Ecto neural progenitor cell (in vitro differentiated cells): ENCODE measurements at places on chromosomes 3 and 15.

DNA sequence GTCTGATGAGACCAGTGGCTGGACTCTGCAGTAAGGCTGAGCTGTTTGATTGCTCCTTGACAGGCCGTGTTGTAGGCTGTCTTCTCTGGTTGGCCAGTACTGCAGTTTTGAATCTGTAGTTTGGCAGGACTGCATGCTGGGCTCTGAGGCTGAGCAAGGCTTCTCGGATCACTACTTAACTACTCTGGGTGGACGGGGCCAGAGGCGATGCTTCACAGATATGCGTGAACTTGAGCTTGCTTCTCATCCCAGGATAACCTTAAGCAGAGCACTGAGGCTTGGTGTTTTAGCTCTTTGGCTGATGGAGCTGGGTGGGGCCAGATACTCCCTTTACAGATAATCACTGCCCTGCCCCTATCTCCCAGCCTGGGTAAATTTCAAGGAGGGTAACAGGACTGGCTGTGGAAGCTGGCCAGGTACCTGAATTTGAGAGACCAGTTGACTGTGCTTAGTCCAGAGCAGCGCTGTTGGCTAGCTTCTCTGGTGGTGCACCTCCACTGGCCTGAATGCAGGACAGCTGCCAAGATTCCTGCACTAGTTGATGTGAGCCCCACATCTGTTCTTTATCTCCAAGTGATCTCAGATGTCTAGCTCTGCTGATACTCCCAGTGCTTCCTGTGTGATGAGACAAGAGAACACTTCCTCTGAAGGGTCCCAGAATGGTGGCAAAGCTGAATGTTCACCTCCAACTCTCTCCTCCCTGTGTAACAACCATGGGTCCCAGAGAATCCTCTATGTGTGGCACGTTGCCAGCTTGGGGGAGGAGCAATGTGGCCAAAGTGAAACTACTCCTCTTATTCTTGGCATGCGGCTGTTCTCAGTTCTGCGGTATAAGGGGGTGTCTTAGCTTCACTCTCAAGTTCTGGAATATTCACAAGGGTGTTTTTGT is 37.9 kb downstream of the RPL39L start:
- no peak for DNase-seq

DNA sequence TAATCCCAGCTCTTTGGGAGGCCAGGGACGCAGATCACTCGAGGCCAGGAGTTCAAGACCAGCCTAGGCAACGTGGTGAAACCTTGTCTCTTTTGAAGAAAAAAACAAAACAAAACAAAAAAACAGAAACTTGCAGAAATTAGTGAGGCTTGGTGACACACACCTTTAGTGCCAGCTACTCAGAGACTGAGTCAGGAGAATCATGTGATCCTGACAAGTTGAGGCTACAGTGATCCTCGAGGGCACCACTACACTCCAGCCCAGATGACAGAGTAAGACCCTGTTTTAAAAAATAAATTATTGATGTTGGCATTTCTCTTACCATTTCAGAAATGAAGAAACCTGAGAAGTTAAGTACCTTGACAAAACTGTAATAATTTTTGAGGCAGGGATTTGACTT is 44.6 kb upstream of the CCNB2 start:
- DNase-seq: no peak

DNA sequence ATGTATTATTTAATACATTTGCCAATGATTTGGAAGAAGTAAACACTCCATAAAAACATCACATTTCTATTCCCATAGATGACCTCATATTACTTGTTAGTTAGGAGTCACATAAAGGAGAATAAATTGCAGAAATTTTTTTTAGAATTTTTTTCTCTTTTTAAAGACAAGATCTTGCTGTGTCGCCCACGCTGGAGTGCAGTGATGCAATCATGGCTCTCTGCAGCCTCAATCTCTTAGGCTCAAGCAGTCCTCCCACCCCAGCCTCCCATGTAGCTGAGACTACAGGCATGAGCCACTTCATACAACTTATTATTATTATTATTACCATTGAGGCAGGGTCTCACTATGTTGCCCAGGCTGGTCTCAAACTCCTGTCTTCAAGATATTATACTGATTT is 12.3 kb upstream of the USP8 start:
- no peak for DNase-seq

DNA sequence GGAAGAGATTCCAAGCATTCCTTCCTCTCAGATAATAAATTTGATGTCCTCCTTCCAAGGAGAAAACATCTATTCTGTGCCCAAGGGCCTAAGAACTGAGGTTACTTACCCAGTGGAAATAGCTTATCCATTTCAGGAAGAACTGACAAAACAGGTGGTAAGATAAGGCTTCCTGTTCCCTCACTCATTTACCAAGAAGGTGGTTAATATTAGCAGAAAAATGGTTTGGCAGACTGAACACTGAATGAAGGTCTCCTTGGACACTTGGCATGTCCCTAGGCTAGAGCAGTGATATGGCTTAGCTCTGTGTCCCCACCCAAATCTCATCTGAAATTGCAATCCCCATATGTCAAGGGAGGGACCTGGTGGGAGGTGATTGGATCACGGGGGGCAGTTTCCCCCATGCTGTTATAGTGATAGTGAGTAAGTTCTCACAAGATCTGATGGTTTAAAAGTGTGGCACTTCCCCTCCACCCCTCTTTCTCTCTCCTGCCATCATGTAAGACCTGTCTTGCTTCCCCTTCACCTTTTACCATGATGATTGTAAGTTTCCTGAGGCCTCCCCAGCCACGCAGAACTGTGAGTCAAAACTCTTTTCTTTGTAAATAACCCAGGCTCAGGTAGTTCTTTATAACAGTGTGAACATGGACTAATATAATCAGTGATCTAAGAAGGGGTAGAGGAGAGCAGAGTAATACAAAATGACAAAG is 127.4 kb downstream of the ST8SIA2 start:
- no peak for DNase-seq

DNA sequence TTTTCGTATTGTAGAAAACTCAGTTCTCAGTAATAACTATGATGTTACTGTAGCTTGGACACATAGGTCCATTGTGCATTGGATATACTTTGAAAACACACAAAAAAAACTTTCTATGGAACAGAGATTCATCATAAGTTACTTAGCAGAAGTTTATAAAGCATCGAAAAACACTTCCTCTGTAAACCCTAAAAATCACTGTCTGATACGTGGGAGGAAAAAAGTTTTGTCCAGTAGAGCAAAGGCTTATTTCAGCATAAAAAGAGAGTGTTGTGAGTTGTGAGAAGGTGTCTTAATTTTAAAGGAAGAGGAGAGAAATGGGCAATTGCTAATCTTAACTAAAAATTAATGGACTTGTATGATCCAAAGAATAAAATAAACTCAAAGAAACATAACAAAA is 64.8 kb downstream of the OSTN start:
- DNase-seq: no peak

DNA sequence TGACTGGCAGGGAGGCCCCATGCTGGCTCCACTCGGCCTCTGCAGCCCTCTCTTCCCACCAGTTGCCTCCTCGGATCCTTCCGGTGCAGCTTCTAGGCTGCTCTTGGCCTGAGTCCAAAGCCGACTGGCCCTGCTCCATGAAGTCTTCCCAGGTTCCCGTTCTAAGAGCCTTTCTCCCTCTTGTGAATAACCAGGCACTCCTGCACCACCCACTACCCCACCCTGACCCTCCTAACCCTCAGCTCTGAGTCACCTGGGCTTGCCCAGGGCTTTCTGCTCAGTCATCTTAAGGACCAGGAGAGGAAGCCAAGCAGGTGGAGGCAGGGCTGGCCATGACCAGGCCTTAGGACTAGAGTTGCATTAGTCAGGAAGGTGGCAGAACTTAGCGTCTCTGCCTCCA is 28.1 kb upstream of the CNBP start:
- no peak for DNase-seq

GRCh38 chr3:123329636-123330340 is 119.1 kb downstream of the ADCY5 start:
- DNase-seq: no peak

GRCh38 chr3:108088697-108089096 is 2.1 kb downstream of the CD47 start:
- no peak for DNase-seq

DNA sequence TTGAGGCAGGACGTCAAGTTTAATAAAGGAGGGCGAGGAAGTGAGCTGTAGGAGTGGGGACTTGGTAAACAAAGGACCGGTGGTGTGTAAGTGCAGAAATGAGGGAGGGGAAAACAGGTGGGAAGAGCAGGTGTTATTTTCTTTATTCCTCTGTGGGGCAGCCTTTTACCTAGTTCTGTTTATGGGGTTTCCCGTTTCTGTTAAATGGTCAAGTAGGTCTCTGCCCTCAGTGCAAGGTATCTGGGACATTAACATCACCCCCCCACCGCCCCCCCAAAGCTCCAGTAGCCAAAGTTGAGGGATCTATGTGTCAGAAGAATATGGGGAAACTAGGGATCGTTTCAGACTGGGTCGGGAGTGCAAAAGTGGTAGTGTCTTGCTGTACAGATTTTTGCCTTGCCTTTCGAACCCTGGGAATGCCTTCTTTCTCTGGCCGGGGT is 893 bp downstream of the MGA start:
- DNase-seq: no peak

- no peak for DNase-seq
Measured at GRCh38 chr15:57916695-57917094, 148.8 kb downstream of the ALDH1A2 start.

GRCh38 chr3:30908456-30909037 is 14.1 kb upstream of the GADL1 start:
- DNase-seq: no peak

- peak; percentile 31 for DNase-seq
Measured at GRCh38 chr3:151107177-151107576, 21.7 kb downstream of the MED12L start.

DNA sequence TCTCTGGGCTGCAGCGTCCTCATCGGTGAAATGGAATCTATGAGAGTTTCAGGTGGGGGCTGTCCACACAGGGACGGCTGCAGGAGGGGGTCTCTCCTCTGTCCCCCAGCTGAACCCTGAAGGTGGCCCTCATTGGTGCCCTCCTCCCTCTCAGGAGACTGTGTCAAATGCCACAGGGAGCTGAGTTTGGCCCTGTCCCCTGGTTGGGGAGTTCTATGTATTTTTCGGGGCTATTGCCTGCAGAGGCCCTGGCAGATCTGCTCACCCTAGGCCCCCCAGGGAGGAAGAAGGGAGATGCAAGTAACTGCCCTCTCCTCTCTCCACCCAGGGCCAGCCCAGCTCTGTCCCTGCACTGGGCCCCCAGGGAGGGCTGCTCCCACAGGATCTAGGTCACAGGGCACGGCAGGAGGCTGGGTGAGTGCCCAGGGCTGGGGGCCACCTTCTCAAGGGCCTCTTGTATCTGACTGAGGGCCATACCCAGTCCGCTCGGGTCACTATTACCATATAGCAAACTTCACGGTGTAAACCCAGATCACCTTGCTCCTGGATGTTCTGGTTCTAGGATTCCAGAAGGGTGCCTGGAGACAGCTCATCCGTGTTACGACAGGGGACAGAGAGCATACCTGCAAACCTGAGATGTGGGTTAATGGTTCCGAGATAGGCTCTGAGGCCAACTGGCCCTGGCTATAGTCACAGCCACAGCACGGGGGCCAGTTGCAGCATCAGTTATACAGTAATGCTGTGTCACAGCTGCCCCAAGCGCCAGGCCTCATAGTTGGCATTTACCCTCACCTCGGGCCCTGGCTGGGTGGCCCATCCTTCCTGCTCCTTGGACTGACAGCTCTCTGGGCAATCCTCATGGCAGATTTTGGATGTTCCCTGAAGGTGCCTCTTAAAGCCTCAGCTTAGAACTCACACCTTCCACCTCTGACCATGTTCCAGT is 102.4 kb upstream of the PRR23E start:
- DNase-seq: no peak

- DNase-seq: no peak
Measured at GRCh38 chr15:96273317-96274086, 57.0 kb upstream of the NR2F2 start.

DNA sequence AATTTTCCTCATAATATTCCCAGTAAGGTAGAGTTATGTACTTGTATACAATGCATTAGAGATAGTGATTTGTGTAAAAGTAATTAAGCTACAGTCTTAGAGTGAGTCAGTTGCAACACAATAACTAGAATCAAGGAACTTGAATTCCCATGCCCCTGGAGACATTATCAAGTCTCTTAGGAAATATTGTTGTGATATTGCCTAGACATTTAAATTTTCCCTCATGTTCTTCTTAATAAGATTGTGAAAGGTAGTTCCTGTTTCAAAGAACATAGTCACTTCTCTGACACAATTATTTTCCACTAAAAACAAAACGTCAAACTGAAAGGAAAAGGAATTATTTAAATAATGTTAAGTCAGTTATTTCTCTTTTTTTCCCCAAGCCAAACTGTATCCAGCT is 13.0 kb upstream of the ATP1B3 start:
- DNase-seq: no peak

GRCh38 chr3:24273491-24273890 is 221.2 kb downstream of the THRB start:
- no peak for DNase-seq

DNA sequence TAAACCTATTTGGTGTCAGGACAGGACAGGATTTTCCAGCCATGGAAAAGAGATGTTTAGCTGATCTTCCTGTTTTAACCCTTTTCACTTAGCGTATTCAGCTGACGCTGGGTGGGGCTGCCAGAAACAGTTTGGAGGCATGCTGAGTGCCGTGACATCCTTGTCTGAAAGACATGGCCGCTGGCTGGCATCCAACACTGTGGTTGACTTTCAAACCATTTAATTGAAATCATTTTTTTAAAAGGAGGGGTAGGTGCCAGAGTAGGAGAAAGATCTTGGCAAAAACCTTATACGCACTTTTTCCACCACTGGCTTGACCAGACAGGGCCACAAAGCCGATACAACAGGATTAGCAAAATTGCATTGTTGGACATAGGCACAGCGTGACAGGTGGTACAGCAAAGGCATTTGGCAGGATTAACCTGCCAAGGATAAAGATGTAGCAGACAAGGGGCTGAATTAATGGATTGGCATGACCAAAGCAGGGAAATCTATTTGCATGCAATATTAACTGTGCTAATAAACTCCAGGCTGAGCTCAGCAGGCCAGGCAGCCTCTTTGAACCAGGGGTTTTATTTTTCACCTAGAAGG is 131.8 kb upstream of the TOPAZ1 start:
- DNase-seq: no peak

- no peak for DNase-seq
Measured at GRCh38 chr3:141373232-141373631, 4.9 kb downstream of the ZBTB38 start.

DNA sequence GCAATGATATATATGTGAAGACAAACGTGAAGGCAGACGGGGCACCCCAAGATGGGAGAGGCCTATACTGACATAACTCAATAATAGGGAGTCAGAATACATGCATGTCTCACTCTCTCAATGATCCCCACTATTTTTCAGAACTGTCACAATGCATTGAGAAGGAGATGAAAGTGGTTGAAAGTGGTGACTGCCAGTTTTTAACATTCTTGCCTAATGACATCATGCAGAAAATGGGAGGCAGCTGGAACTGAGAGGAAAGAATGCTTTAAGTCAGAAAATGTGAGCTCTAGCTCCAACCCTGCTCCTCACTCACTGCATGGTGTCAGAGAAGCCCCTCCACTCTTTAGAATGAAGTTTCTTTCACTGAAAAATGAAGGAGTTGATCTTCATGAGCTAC is 55.3 kb upstream of the P2RY1 start:
- no peak for DNase-seq

DNA sequence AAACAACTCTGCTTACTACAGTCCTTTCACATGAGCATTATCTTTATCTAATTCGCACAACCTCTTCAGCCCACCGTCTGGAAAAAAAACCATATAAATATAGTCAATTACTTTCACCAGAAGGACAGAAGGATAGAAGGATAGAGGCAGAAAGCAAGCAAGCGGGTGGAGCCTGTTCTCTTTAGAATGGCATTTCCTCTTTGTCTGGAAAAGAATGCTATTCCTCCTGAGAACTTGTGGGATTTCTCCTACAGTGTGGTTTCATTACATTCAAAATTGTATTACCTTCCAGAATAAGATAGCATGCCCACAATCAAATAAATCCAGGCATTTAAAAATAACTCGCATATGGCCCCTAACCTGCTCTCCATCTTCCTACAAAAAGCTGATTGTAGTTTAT is 23.1 kb downstream of the SLC30A4 start:
- DNase-seq: no peak
